ENCODE measurements at places on chromosomes 2 and 18. TPM values are rescaled to one million over a fixed set of nuclear protein-coding genes. Genes with fewer than 3 reads are reported as not detected.

- DNase-seq, result no peak
- no peak overlapping the region for H3K4me3 ChIP-seq
- no peak overlapping the region for H3K27ac ChIP-seq
Observed at GRCh38 chr2:138994502-138994901, 214.3 kb upstream of the NXPH2 start.

- H3K4me1 ChIP-seq, result no peaks in the 10 kb centered on the region
- no peak overlapping the region for H3K27ac ChIP-seq
- no peak for DNase-seq
- no peaks in the 10 kb centered on the region for H3K36me3 ChIP-seq
- no peak overlapping the region for H3K4me3 ChIP-seq
- peaks cover 69% of the 10 kb centered on the region for H3K27me3 ChIP-seq
Observed at GRCh38 chr18:11081009-11081532, 68.3 kb downstream of the PIEZO2 start.

GRCh38 chr18:31373641-31374040 is 2.9 kb upstream of the DSG4 start:
- no peaks in the 10 kb centered on the region for H3K4me1 ChIP-seq
- DNase-seq, result no peak
- no peaks in the 10 kb centered on the region for H3K36me3 ChIP-seq
- no peaks in the 10 kb centered on the region for H3K27me3 ChIP-seq
- no peak overlapping the region for H3K27ac ChIP-seq
- no peak overlapping the region for H3K4me3 ChIP-seq

GRCh38 chr2:168697668-168698121 is 104.7 kb upstream of the NOSTRIN start:
- no peaks in the 10 kb centered on the region for H3K4me1 ChIP-seq
- H3K27ac ChIP-seq, result no peak overlapping the region
- no peak overlapping the region for H3K4me3 ChIP-seq

DNA sequence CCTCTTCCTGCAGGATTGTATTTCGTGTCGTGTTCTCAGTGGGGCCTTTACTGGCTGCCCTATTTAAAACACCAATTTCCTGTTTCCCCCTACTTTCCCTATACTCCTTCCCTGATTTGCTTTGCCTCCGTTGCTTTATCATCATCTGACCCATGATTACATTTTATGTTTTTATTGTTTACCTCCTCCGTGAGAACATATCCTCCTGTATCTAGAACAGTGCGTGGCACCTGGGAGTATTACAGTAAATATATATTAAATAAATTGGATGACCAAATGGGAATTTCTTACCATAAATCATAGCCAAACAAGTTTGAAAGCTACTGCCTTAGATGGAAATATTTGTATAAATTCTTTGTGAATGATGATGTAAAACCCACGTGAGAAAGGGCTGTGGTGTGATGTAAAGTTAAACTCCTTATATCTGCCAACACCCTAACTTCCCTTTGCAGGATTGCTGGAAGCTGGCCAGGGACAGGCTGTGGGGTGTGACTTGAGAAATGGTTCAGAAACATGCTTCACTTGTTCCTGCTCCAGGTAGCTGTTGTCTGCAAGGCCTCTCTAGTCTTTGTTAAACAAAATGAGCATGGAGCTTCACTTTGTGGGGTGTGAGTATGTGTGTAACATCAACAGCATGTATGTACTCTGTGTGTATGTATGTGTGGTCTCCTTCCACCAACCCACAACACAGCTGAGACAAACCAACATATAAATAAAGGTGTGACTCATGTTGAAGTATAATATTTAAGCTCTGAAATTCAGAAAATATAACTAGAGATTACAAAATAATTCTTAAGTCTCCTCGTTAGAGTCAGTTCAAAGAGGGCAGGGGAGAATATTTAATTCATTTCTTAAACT is 40.3 kb downstream of the LHCGR start:
- DNase-seq, result peak; percentile 74
- H3K4me3 ChIP-seq, result no peak overlapping the region
- H3K36me3 ChIP-seq, result no peaks in the 10 kb centered on the region
- H3K4me1 ChIP-seq, result no peaks in the 10 kb centered on the region

GRCh38 chr2:28319118-28320008 is 73.3 kb upstream of the FOSL2 start:
- H3K27ac ChIP-seq, result no peak overlapping the region
- no peak overlapping the region for H3K4me3 ChIP-seq
- no peaks in the 10 kb centered on the region for H3K36me3 ChIP-seq
- H3K4me1 ChIP-seq, result no peaks in the 10 kb centered on the region

DNA sequence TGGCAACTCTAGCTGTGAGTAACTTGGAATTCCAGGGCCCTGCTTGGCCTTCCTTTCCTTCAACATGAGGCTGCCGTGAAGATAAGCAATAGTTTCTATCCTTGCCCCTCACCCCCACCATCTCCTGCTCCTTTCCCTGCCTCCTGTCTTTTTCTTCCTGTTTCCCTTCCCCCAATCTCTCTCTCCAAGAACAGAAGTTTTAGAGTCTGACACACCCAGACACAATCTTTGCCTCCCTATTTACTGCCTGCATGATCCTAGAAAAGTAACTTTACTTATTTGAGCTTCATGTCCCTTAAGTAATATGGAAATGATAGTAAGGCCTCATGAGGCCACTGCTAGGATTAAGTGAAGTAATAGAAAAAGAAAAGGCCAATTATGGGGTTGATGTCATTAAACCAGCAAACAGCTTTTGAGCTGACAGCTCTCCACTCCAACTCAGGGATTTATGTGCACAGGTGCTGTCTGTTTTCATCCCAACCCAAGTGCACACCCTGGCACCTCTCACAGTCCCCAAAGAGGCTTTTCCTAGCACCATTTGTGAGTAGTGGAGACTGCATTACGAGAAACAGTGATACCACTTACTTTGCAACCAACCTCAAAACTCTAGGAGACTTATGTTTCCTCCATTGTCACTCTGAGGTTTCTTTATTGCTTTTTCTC is 123.7 kb upstream of the SIX3 start:
- no peak for DNase-seq
- H3K27ac ChIP-seq, result no peak overlapping the region

The VWA3B gene
- total RNA-seq, result not detected

The ALK gene
- total RNA-seq, result not detected

The ADAM23 gene
- total RNA-seq, result 8.9 TPM
